ENCODE measurements at places on chromosomes 1 and 21. TPM values are rescaled to one million over a fixed set of nuclear protein-coding genes. Genes with fewer than 3 reads are reported as not detected.

The XCL2 gene
- total RNA-seq, result not detected

The METTL25B gene
- 30.0 TPM for total RNA-seq

- DNase-seq, result no peak
Measured at GRCh38 chr1:175054736-175055135, 12.9 kb upstream of the TNN start.

DNA sequence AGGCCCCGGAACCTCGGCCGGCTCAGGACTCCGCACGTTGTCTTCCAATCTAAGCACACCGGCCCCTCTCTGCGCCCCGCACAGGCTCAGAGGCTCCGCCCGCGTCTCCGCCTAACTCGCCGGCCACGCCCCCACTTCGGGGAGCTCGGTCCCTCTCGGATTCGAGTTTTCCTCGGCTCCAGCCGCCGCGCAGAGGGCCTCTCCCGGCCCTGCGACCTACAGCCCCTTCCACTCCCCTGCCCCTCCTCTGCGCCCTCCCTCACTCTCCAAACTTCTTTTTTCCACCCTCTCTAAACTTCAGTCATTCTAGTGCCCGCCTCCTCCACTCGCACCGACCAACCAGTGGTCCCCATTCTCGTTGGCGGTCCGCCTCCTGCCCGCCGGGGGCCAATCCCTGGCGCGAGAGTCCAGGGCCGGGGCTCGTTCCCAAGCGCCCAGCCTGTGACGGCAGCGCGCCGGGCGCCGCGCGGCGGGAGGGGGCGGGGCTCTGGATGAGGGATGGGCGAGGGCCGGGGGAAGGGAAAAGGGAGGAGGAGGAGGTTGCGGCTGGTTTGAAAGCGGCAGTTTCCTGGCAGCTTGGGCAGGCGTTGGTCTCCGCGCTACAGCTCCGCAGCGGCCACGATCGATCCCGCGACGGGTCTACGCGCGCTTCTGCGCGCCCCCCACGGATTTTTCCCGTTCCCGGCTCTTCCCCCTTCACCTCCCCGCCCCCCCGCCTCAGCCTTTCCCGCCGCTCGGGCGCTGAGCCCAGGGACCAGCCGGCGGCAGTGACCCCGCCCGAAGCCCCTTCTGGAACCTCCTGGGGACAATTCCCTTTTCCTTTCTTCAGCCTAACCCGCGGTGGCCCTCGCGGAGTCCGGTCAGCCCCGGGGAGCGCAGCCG is at the start of gene MAGI3:
Gene MAGI3 (plus strand): TSS at position 563 of the 882 bp plus-strand sequence. CDS start 519 bp downstream, outside the sequence.
- DNase-seq, result peak; percentile 97

The LRRC53 gene
- not detected for total RNA-seq

All from HT-29 (cell line).